Activated naive CD8-positive, alpha-beta T cell treated with anti-CD3 and anti-CD28 coated beads, Interleukin-2, amount 10 ng/mL, durations not matched to agents 7 days and 5 days (primary cell): ENCODE measurements at places on chromosomes 2 and 18.

- DNase-seq, result no peak
Observed at GRCh38 chr2:20583425-20583881, 67.4 kb downstream of the HS1BP3 start.

DNA sequence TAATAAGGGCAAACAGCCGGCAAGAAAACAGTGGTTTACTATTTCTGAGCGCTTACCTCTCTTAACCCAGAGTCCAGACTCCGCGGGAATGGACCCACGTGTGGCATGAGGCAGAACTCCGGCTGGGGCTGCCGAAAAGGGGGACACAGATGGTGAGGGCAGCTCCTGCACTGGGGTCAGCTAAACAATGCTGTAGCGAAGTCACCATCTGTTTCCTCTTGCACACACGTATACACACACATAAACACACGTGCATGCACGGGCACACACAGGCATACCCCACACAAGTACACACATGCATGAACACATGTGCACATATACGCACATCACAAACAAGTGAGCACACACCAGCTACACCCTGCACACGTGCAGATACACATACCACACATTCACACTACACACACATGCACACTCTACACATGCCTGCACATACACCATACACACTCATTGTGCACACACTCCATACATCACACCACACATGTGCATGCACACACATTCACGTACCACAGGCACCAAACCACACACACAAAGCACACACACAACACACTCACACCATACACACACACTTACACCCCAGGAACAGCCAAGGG is 105.9 kb upstream of the ID2 start:
- no peak for DNase-seq

- DNase-seq, result no peak
Observed at GRCh38 chr2:229640636-229641035, 73.7 kb downstream of the DNER start.

- DNase-seq, result peak; percentile 52
Observed at GRCh38 chr2:119338826-119339561, 27.6 kb downstream of the C2orf76 start.

GRCh38 chr2:31239593-31240177 is 5.7 kb downstream of the EHD3 start:
- no peak for DNase-seq

DNA sequence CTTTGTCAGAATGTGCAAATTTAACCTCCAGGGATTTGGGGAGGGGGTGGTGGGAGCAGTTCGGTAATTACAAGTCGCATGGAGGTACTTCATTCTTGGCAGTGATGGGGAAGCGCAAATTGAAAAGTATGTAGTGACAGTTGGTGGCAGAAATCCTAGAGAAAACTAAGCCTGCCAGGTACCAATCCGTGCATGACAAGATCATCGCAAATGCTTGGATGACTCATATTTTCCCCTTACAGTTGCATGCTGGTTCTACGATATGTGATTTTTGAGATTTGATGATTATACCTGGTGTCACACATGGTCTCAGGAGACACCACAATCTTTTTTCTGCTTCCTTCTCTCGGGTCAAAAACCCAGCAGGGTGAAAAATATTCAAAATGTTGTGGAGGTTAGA is 479.7 kb upstream of the ID2 start:
- DNase-seq, result no peak

GRCh38 chr2:218022851-218023530 is 20.2 kb upstream of the TNS1 start:
- DNase-seq, result peak; percentile 18

DNA sequence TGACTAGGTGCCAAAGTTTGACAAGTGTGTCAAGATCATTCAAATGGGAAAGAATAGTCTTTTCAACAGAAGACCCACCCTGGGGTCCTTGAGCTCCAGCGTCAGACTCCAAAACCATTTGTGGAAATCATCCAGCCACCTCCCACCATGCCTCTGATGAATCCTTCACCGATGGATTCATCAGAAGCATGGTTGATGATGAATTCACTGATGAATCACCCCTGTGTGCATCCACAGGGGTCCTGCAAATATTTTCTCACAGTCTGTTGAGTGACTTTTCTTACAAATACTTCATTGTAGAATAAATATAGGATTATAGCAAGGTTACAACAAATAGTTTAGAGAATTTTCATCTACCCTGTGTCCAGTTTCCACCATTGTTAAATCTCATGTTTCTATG is 4.3 kb downstream of the UGT1A9 start:
- DNase-seq, result no peak

DNA sequence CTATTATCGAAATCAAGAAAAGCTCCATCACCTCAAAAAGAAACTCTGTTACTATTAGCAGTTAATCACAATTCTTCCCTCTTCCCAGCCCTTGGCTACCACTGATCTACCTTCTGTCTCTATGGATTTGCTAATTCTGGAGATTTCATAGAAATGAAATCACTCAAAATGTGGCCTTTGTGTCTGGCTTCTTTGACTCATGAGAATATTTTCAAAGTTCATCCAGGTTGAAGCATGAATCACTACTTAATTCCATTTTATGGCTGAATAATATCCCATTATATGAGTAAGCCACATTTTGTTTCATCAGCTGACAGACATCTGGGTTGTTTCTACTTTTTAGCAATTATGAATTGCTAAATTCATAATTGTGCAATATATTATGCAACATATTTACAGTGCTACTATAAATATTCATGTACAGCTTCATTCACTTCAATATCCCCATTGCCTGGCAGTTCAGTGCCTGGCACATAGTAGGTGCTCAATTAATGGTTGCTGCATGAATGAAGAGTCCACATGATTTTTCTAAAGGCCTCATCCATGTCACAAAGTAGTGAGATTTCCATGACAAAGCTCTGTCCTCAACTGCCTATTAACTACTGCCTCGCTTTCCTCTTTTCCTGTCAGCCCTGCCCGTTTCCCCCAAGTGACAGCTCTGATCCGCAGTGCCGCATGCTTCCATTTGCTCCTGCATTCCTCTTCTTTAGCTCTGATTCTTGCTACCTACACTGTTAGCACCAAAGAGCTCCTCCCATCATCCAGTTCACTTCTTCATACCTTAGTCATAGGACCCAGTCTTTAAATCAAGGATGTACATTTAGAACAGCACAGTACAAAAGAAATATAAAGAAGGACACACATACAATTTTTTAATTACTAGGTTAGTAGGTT is 32.8 kb downstream of the CCDC93 start:
- no peak for DNase-seq

DNA sequence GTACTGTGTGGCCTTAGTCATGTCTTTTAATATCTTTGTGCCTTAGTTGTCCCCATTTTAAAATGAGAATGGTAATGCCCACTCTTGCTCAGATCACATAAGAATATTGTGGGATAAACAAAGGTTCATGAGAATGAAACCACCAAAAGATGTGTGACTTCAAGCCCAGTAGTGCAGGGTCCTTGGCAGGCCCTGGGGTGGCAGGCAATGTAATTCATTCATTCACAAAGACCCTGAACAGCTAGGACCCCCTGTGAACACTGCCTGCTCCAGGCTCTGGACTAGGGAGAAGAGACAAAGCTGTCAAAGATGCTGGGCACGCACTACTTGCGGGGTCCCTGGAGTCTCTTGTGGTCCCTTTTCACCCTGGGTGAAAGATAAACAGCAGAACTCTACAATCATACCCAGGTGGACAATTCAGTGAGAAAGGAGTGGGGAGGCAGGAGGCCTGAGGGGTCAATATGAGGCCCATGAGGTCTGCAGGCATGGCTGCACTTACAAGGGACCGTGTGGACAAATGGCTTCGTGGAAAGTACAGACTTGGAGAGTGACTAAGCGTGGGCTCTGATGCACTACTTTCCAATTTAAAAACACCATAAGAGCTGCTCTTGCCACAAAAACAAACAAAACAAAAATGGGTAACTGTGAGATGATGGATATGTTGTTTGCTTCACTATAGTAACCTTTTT is 136.1 kb downstream of the SMAD7 start:
- DNase-seq, result peak; percentile 24

- DNase-seq, result peak; percentile 63
Observed at GRCh38 chr2:10079266-10079869, 843 bp downstream of the CYS1 start.

DNA sequence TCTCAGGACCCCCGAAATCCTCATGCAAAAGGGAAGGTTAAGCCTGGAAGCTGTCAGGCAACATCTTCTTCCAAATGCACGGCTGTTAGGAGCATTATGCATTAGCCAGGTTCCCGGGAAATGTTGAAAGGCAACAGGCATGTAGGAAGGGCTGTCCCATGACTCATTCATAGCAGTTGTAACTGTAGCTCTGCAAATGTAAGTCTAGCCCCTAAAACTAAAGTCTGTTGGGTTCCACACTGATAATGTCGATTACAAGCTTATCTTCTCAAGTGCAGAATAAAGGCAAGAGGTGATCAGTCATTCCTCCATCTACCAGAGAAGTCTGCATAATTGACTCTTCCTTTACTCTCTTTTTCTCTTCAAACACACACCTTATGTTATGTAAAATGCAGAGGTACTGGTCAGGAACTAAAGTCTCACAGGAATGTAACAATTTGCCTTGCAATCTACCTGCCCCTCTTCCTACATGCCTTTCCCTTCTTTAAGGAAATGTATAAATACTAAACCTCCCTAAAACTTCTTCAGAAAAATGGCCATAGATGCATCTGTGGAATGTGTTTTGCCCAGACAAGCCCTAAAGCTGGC is 99.8 kb downstream of the AKAIN1 start:
- DNase-seq, result no peak

DNA sequence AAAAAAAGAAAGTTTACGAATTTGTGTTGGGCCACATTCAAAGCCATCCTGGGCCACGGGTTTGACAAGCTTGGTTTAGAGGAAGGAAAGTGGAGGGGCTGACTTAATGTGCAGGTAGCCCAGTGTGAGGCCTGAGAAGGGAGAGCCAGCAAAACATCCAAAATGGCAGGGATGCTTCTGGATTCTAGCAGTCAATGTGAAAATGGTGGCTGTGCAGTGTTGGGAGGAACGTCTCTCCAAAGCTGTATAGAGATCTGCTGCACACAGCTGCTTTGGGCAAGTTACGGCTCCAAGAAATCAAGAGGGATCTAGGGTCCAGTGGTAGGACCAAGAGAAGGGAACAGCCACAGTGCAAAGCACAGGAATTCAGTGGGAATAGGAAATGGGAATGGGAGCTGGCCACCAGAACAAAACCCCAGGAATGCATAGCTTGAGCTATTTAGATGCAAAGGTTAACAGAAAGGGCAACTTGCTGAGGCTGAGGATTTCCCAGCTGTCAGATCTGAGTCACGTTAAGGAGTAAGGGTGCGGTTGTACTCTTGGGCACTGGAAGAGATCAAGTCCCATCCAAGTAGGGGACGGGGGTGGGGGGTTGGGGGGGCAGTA is 70.6 kb downstream of the B3GNT2 start:
- no peak for DNase-seq

DNA sequence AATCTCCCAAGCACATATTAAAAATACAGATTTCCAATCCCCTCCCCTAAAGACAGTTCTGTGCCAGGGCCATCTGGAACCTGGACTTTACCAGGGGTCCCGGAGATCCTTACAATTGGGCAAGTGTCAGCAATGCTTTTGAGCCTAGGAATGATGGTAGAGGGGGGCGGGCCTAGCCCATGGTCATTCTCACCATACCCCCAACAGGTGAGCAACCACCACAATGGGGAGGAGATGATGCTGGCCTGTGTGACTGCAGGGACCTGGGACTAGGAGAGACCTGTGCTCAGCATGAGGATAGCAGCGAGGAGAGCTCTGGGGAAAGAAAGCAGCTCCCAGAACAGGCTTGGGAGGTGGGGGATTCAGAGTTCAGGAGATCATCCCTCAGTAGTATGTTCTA is 13.9 kb upstream of the ASAP2 start:
- DNase-seq, result no peak

GRCh38 chr18:34590503-34590902 is 119.6 kb upstream of the DTNA start:
- no peak for DNase-seq

GRCh38 chr2:160612266-160612856 is 118.8 kb upstream of the RBMS1 start:
- DNase-seq, result no peak

DNA sequence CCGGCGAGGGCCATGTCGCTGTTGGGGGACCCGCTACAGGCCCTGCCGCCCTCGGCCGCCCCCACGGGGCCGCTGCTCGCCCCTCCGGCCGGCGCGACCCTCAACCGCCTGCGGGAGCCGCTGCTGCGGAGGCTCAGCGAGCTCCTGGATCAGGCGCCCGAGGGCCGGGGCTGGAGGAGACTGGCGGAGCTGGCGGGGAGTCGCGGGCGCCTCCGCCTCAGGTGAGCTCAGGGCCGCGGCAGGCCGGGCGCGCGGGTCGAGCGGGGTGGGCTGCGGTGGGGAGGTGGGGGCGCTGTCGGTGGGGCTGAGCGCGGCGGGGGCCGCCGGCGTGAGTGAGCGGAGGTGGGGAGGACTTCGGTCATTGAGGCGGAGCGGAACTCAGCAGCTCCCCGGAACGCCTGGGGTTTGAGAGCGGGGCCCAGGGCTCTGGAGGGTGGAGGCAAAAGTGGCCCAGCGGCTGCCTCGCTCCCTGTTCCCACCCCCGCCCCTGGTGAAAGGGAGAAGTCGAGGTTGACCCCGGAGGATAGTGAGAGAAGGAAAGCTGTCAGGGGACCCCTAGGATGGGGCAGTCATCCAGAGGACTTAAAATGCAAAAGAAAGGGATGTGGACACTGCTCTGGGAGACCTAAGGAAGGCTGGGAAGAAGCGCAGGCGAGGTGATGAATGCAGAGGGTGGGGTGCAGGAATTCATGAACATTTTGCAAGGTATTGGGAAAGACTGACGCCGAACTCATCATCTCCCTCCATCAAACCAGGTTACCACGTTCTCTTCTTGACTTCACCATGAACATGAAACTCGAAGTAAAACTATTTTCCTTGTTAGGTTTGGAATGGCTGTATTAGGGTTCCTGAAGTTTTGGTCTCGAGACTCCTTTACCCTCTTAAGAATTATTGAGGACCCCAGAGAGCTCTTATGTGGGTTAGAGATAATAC is 633 bp downstream of the MALT1 start:
- no peak for DNase-seq

- DNase-seq, result peak; percentile 64
Observed at GRCh38 chr2:127080938-127081755, 25.8 kb downstream of the BIN1 start.

DNA sequence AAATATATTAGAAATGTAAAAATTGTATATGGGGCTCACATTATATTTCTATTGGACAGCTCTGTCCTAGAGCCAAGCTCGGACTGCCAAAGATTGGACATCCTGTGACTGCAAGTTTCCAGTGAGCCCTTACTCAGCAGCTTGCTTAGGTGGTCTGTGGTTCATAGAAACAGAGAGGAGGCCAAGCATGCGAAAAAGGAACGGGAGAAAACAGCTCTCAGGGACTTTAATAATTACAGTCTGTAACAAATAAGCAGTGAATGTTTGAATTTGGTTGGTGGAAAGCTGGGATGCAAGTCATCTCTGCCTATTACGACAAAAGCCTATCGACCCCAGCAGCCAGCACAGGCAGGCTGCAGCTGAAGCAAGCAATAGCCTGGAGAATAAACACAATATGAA is 35.6 kb downstream of the WIPF1 start:
- no peak for DNase-seq
